ENCODE measurements at places on chromosomes 11 and 22.

GRCh38 chr11:121405646-121406045 is 46.5 kb upstream of the SORL1 start:
- DNase-seq: no peak

DNA sequence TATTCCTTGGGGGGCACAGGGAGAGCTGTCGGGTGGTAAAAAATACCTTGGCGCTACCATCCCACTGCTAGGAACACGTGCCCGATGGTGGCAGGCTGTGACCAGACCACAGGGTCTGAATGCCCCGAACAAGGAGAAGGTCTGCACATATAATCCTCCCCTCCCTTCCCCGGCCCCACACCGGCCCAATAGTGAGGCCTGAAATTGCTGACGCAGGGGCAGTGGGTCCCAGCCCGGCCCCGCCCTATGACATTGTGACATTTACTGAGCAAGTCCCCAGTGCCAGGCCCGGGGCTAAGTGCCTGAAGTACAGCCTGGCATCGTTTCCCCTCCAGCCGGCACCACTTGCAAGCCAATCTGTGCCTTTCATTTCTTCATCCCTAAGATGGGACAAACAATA is 19.5 kb downstream of the MN1 start:
- no peak for DNase-seq

DNA sequence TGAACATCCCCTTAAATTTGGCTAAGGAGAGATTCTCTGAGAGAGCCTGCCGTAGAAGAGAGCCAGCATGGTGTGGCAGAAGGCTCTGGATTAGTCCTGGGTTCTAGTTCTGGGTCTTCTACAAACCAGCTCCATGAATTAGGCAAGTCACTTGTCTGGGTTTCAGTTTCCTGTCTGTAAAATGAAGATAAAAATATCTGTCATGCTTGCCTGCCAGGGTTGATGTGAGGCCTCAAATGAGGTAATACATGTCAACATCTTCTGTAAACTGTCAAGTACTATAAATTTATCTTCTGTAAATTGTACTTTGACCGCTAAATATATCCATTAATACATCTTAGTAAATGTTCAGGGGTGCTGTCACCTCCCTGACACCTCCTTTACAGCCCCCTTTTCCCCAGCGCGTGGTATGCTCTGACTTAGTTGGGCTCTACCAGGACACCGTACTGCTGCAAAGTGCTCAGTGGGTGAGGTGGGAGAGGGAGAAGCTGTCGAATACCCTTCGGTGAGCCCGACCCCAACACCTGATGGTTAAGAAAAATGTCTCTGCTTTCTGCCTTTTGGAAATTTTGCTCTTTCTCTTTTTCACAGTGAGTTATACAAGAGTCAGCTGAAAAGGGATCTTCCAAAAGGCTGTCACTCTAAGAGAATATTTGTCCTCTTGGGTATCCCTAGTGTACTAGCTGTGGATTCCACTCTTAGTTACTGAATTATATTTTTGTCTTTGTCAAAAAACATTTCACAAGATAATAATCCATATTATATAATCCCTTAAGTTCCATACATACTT is 15.0 kb downstream of the RBX1 start:
- DNase-seq: no peak

- DNase-seq: no peak
Measured at GRCh38 chr11:72343006-72343756, 91.2 kb downstream of the CLPB start.

DNA sequence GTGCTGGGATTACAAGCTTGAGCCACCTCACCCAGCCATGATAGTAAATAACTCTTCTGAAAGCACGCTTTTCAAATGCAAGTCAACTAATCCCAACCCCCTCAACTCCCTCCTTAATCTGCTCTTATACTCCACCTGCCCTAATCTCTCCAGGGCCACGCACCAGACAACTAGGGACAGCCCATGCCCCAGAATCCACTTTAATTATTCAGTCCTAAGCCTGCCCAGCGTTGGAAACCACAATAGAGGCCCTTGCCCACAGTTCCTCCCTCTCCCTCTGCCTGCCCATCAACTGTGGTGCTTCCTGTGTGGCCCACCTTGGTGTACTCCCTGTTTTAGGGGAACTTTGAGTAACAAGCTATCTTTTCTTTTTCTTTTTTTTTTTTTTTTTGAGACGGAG is 2.7 kb upstream of the VPREB3 start:
- DNase-seq: no peak

DNA sequence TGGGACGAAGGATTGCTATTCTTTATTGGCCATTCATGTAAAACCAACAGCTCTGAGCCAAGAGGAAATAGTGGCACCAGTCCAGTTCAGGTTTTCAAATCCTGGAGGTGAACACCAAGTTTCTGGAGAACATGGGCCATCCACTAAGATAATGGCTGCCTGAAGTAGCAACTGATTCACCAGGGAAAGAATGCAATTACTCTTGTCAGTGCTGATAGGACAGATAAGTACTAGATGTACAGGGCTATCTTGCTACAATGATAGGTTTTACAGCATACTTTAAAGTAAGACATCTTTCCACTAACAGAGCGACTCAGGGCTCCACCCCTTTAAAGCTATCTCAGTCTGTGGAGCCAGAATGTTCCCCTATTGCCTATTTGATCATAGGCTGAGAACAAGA is 36.8 kb upstream of the APOA1 start:
- DNase-seq: no peak

DNA sequence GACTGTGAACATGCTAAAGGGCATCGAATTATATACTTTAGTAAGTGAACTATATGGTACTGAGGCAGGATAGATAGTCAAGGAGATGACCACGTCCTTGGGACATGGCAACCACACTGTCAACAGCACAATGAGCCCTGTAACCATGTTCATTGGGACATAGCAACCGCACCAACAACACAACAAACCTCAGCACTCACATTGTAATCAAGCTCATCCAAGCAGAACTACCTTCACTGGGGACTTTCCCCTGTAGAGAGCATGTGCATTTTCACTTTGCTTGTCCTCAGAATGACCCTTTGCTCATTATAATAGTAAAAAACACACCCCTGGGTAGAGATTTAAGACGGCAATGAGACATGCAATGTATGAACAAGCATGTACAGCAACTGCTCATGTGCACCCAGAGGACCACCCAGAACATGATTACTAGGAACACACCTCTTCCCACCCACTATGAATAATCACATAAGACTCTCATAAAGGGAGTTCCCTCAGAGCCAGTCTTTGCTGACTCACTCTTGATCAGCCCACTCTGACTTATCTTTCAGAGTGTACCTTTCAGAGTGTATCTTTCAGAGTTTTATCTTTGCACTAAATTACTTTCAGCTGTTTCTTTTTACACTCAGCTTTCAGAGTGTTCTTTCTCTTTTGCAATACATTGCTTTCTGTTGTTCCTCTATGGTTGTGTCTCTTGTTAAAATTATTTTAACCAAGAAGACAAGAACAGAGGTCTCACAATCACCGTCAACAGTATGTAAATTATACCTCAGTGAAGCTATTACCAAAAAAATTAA is 4.1 kb upstream of the PLAAT2 start:
- DNase-seq: no peak

GRCh38 chr11:134864968-134865305 is 452.9 kb upstream of the B3GAT1 start:
- no peak for DNase-seq

- DNase-seq: no peak
Measured at GRCh38 chr22:44179989-44180705, 578 bp upstream of the PARVG start.
